CD8-positive, alpha-beta memory T cell (primary cell): ENCODE measurements at places on chromosomes 3 and 15.

- no peak for DNase-seq
- no peaks in the 10 kb centered on the region for H3K36me3 ChIP-seq
- no peaks in the 10 kb centered on the region for H3K27me3 ChIP-seq
- no peak overlapping the region for H3K4me3 ChIP-seq
- no peak overlapping the region for H3K27ac ChIP-seq
These were observed 114.4 kb upstream of the RNF7 start for GRCh38 chr3:141623691-141624090.

- no peak overlapping the region for H3K4me3 ChIP-seq
- H3K27ac ChIP-seq: no peak overlapping the region
- no peaks in the 10 kb centered on the region for H3K27me3 ChIP-seq
- DNase-seq: no peak
- H3K36me3 ChIP-seq: no peaks in the 10 kb centered on the region
These were observed 117.6 kb downstream of the FMN1 start for GRCh38 chr15:33076937-33077336.

GRCh38 chr3:107092121-107092520 is 285.1 kb upstream of the CCDC54 start:
- H3K4me3 ChIP-seq: no peak overlapping the region
- H3K27ac ChIP-seq: no peak overlapping the region
- no peaks in the 10 kb centered on the region for H3K4me1 ChIP-seq
- DNase-seq: no peak

GRCh38 chr15:93048759-93049161 is 40.3 kb downstream of the RGMA start:
- DNase-seq: no peak
- no peaks in the 10 kb centered on the region for H3K27me3 ChIP-seq
- H3K27ac ChIP-seq: no peak overlapping the region
- H3K36me3 ChIP-seq: no peaks in the 10 kb centered on the region

DNA sequence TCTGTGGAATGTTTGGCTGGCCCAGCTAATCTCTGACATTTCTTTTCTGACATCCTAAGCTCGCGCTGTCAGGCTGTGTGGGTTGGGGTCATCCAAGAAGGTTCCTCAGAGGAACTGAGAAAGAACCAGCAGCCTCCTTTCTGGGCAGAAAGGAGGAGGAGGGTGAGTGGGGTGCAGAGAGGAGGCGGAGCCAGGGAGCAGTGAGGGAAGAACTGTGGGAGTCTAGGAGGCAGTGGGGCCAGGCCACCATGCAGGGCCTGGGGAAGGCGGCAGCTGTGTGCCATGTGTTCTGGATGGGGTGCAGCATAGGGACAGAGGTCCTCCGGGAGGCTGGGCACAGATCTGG is 5.3 kb downstream of the SEMA7A start:
- no peak overlapping the region for H3K27ac ChIP-seq
- peaks cover 7% of the 10 kb centered on the region for H3K4me1 ChIP-seq
- H3K4me3 ChIP-seq: no peak overlapping the region

- H3K4me3 ChIP-seq: no peak overlapping the region
- H3K27ac ChIP-seq: no peak overlapping the region
- H3K4me1 ChIP-seq: no peaks in the 10 kb centered on the region
- no peaks in the 10 kb centered on the region for H3K36me3 ChIP-seq
- DNase-seq: no peak
These were observed 123.8 kb upstream of the ZBTB20 start for GRCh38 chr3:115270849-115271248.

GRCh38 chr3:58627570-58627885 is 39.0 kb downstream of the FAM3D start:
- DNase-seq: no peak
- no peaks in the 10 kb centered on the region for H3K4me1 ChIP-seq
- H3K4me3 ChIP-seq: no peak overlapping the region
- no peak overlapping the region for H3K27ac ChIP-seq
- H3K27me3 ChIP-seq: no peaks in the 10 kb centered on the region
